Fibroblast of skin of scalp (primary cell): ENCODE measurements at places on chromosomes 7 and 10.
A peak's percentile ranks its signal among the peaks of the same experiment; 100 is the strongest.

GRCh38 chr7:20233362-20233761 lies 16.2 kb upstream of the MACC1 start:
- no peak for DNase-seq

DNA sequence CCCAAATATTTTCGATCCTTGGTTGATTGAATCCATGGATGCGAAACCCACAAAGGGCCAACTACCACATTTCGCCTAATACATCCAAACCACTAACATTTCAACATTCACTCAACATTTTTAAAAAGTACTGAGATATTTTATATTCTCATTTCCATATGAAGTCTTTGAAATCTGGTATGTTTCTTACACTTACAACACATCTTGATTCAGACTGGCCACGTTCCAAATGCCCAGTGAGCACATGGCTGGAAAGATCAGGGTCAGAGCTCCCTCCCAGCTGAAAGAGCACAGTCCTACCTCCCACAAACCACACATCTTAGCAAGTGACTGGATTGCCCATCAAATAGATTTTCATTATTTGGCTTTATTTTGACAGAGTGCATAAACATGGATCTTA lies 18.9 kb downstream of the NCAPG2 start:
- peak; percentile 75 for DNase-seq

DNA sequence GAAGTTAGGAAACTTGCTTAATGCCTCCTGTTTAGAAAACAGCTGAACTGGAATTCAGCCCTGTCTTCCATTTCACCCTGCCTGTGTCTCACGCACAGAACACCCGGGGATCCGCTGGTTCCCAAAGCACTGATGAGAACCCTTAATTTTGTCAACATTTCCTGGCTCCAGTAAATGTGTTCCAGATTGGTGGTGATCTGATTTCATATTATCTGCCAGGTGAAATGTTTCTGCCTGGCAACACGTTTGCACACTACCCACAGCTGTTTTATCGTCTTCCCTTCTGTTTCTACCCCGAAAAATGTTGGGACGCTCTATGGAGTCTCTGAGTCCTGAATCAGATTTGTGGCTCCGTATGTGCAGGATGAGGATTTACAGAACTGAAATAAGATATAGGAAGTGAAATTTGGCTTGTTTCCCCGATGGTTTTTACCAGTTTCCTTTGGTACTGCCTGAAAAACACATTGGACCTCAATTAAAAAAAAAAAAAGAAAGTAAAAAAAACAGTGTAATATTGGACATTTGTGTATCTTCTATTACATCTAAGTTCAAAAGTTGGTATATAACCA lies 29.0 kb downstream of the MRC1 start:
- DNase-seq: no peak

GRCh38 chr10:35324196-35324595 lies 12.1 kb upstream of the CCNY start:
- DNase-seq: peak; percentile 41

DNA sequence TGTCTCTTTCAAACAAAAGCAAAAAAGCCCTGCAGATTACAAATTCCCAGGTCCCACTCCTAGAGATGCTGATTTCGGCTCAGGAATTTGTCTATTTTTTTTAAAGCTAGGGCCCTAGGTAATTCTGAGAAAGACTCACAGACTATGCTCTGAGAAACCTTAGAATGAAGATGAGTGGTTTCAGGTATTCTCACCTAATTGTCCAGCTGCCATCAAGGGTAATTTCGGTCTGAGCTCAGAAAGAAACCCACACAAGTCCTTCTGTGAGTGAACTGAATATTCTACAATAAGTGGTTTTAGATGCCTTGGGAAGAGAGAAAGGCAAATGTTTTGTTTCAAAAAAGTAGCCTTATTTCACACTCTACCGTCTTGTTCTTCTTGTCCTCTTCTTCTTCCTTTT lies 45.7 kb downstream of the DCLRE1A start:
- DNase-seq: no peak

GRCh38 chr7:25862261-25863004 lies 289.6 kb upstream of the NFE2L3 start:
- DNase-seq: peak; percentile 100

- DNase-seq: no peak
Measured at GRCh38 chr10:48818081-48818480, 121.6 kb downstream of the LRRC18 start.

DNA sequence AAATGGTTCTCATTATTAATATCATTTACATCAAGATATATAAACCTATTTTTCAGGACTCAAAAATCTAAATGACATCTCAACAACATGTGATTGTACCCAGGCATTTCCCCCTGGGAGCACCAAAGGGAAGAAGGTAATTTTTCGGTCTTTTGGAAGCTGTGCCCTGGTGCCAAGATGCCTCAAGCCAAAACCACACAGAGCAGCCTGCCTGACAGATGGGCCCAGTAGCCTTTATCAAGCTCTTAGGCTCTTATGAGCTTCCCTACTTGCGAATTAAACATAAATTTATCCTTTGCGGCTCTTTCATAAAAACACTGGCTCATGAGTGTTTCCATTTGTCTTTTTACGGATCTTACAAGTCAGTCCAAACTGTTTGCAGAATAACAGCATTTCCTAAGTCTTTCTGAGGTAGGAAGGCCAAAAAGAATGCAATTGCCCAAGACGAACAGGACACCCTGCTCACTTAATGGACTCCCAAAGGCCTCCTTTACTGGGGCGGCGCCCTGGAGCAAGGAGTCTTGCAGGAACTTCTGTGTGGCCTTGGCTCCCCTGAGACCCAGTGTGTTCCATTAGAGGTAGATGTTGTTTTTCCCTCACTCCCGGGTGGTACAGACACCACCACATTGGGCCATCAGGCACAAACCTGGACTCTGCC lies 4.1 kb upstream of the RASSF4 start:
- DNase-seq: no peak

DNA sequence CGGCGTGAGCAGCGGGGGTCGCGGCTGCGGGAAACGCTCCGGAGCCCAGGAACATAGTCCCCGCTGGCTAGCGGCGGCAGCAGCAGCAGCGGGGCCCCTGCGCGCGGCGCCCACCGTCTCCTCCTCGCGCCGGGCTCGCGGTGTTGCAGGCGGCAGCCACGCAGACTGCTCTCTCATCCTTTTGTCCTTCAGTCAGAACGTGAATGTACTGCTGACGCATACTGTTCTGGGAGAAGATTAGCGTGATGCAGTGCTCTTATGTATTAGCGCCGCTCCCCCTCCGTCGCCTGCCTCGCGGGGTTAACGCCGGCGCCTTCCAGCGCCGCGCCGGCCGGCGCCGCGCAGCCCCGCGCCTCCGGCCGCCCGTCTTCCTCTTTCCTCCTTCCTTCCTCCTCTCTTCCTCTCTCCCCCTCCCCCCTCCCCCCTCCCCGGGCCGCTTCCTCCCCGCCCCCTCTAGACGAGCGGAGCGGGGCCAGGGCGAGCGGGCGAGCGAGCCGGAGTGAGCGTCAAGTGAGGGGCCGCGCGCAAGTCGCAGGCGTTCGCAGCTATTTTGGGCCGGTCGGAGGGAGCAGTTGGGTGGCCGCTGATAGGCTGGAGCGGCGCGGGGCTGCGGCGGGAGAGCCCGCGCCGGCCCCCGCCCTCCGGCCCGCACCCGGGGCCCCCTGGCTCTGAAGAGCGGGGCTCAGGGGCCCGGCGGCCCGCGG lies 816 bp upstream of the LRRC4 start:
- peak; percentile 89 for DNase-seq

- DNase-seq: peak; percentile 84
Measured at GRCh38 chr7:42726066-42726785, 185.6 kb downstream of the C7orf25 start.

DNA sequence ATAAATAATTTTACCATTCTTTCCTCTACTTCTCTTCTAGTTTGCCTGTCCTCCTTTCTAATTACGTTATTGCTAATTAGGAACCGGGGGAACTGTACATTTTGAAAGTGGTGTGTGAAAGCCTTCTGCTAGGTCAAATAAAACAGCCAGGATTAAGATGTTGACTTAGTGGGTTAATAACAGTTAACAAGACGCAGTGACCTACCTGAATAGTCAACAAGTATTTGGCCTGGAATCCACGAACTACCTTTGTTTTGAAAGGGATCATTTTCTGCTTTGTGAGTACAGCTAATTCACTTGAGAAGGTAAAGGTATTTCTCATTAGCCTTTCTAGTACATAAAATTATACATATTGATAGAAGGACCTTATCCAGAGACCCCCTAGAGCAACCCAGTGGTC lies 139.9 kb downstream of the COL28A1 start:
- no peak for DNase-seq

- no peak for DNase-seq
Measured at GRCh38 chr10:71442859-71443570, 46.3 kb downstream of the CDH23 start.

DNA sequence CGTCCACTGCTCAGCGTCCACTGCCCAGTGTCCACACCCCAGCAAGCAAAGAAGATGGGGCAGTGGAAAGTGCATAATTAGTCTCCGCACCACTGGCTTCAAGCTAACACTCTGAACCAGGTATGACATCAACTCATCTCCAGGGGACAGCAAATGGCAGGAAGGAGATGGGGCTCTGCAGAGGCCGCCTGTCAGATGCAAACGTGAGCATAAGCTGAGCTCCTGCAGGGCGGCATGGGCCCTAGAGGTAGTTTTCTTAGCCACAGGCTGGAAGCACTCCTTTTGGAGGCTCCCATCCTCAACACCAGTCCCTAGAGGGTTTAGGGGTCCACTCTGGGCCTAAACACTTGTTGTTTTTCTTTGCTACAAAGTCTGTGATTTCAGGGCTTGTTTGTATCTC lies 335.8 kb upstream of the MKI67 start:
- DNase-seq: no peak

GRCh38 chr10:58433571-58433970 lies 48.4 kb downstream of the TFAM start:
- DNase-seq: no peak

GRCh38 chr7:23276376-23276775 lies 22.8 kb upstream of the MALSU1 start:
- DNase-seq: peak; percentile 27

GRCh38 chr10:132549371-132549770 lies 11.8 kb downstream of the INPP5A start:
- DNase-seq: no peak

DNA sequence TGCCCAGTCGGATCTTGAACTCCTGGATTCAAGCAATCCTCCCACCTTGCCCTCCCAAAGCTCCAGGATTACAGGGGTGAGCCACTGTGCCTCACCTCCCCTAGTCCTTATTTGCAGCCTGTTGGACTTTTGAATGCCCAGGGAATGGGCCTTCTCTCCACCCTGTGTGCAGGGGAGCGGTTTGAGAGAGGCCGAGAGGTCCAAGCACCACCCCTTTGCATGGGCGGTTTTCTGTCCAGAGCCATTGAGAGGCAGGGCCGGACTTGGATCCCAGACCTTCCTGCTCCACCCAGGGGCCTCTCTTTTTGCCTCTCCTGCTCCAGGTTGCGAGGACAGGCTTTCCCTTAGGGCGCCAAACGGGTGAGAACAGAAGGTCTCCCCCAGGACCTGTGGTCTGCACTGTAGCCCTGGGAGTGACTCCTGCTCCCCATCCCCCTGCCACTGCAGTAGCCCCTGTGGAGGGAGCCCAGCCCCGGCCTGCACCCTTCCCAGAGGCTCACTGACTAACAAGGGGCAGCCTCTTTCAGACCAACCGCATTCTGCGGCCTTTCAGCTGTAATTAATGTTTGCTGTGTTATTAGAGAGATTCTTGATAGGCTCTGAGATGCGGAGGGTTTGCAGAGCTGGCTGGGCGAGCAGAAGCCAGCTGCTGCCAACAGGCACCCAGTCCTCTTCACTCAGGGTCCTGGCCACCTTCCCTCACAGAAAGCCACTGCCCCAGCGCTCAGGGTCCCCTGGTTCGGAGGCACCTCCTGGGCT lies 57.9 kb downstream of the ELFN1 start:
- no peak for DNase-seq

DNA sequence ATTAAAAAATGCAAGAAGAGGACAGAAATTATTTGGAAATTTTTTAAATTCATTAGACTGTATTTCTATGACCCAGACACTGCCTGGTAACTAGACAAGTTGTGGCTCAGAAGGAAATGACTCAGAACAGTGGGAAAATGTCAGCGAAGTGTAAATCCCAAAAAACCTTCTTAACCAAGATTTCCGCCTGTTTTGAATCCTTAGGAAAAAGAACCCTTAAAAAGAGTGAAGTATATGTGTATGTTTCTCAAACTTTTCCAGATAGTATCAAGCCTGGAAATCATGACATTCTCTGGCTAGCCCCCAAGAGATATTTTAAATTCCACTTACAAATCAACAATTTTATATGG lies 42.7 kb upstream of the PLXNA4 start:
- peak; percentile 69 for DNase-seq

- peak; percentile 43 for DNase-seq
Measured at GRCh38 chr10:30207485-30208052, 141.5 kb downstream of the MTPAP start.

DNA sequence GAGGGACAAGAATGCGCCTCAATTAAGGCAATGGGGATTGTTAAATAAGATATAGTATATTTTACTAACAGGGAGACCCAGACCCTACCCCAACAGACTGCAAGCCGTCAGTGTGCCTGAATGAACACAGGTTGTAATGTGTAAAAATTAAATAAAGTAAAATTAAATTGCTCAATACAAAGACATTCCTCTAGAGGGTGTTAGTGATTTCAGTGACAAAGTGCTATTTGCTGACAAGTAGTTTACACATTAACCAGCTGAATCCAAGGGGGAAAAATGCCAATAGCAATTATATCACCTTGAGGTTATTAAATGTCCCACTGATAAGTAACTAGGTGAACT lies 110.5 kb downstream of the EBF3 start:
- peak; percentile 12 for DNase-seq

DNA sequence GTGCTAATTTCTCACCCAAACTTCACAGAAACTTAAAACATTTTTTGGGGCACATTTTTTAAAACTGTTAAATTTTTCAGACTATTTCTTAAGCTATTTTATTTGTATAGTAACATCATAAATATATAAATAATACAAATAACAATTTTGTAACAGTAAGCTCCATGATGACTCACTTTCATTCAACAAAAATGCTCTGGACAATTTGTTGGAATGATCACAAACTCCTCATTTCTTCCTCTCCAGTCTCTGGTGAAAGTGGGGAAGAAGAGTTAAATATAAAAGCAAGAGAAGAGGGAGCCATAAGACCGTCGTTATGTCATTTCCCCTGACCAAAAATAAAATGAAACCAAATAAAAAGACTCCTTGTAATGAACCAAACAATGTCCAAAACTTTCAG lies 162.4 kb downstream of the AGMO start:
- DNase-seq: peak; percentile 28

DNA sequence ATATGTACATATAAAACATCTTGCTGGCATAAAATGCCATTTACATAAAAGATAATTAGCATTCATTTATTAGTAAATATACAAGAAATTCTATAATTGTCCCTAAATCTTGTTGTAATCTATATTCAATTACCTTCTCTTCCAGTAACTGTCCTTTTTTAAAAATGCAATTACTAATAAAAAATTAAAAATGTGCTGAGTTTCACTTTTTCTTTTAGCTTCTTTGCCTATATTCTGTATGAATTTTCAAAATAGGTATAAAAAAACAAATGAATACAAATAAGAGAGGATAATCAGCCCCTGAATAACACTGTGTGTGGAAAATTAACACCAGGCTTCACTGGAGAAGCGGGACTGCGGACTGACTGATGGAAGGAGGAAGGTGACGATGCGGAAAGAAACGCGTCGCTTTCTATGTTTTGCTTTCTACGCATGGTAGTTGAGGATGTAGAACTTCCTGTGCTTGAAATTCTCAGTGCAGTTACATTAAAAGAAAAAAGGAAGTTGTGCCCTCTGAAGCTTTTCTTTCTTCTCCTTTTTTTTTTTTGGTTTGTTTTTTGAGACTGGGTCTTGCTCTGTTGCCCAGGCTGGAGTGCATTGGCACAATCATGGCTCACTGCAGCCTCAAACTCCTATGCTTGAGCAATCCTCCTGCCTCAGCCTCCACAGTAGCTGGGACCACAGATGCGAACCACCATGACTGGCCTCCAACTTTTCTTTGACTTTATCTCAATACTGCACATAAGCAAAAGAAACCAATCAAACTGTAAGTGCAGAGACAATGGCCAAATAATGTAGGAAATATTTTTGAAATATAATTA lies 7.4 kb upstream of the ZMYND11 start:
- no peak for DNase-seq
